ENCODE measurements at places on chromosomes 3 and 15.

DNA sequence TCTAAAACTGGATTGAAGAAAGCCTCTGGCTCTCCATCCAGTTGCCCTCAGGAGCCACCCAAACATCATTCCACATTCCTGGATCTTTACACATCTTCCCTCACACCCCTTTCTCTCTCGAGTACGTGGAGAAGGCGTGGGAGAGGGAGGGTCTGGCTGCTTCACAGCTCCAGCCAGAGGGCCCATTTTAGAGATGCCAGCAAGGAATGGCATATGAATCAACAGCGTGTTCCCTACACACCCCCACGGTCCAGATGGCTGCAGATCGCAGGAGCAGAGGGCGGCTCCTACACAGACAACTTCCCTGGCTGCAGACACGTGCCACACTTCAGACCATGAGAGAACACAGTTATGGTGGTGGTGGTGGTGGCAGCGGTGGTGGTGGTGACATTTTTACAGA is 280.1 kb downstream of the ERC2 start:
- DNase-seq, result no peak

DNA sequence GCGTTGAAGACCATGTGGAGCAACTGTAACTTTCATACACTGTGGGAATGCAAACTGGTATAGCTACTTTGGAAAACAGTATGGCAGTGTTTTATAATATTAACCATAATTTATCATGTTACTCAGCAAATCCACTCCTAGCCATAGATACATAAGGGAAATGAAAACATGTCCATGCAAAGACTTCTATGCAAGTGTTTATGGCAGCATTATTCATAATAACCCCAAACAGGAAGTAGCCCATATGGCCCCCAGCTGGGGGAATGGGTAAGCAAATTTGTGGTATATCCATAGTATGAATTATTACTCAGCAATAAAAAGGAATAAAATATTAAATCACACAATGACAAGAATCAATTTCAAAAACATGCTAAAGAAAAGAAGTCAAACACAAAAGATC is 23.0 kb upstream of the GATA2 start:
- DNase-seq, result no peak

DNA sequence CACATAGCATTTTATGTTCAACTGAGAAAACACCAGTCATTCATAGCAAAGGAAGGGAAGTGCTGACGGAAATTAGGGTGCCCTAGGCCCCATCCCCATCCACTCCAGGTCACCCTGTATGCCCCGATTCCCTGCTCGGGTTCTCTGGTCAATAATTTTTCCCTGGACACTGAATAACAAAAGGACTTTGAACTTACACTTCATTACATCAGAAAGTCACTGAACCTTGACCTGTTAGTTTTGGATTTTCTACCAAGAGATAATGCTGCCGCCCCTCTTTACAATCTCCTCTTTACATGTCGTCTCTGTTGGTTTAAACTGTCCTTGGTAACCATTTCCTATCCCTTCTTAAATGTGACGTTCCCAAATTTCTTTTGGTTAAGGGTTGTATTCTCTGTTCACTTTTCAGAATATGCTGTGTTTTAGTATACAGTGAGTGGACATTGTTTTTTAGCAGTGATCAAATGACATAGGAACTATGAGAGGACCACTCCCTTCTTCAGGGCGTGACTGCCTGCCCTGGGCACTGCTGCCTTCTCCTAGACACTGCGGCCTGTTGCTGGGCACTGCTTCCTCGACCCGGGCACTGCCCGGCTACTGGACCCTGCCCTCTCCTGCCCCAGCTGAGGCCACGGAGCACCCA is 13.6 kb upstream of the AHSG start:
- no peak for DNase-seq

DNA sequence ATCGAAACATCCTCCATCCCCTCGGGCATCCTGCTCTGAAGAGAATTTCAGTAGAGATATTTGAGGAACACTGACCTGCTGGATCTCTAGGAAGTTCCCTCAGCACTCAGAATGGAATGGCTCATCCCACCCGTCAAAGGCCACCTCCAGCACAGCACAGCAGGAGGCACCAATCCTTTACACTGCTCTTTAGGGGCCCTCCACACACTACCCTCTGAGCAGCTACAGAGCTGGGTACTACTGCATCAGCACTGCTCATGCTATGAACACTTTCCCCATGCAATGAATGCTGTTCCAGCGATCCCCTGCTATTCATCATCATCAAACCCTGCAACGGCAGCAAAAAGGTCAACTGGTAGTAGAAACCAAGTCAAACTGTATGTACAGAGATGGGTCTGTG is 40.5 kb downstream of the IGF2BP2 start:
- no peak for DNase-seq

- no peak for DNase-seq
Measured at GRCh38 chr15:41970456-41970855, 1.9 kb downstream of the EHD4 start.

- peak; percentile 76 for DNase-seq
Measured at GRCh38 chr3:45092132-45093031, 53.8 kb downstream of the CDCP1 start.

GRCh38 chr3:146387566-146387965 is 81.8 kb downstream of the PLSCR2 start:
- no peak for DNase-seq

- peak; percentile 96 for DNase-seq
Measured at GRCh38 chr3:151316267-151316991, at the start of gene GPR87. GPR87 (minus strand) TSS chr3:151316820; CDS start chr3:151300100, 16,720 bp downstream.

GRCh38 chr15:99467853-99468464 is 97.8 kb upstream of the MEF2A start:
- DNase-seq, result no peak

- no peak for DNase-seq
Measured at GRCh38 chr3:175129571-175129970, 270.4 kb downstream of the NAALADL2 start.

DNA sequence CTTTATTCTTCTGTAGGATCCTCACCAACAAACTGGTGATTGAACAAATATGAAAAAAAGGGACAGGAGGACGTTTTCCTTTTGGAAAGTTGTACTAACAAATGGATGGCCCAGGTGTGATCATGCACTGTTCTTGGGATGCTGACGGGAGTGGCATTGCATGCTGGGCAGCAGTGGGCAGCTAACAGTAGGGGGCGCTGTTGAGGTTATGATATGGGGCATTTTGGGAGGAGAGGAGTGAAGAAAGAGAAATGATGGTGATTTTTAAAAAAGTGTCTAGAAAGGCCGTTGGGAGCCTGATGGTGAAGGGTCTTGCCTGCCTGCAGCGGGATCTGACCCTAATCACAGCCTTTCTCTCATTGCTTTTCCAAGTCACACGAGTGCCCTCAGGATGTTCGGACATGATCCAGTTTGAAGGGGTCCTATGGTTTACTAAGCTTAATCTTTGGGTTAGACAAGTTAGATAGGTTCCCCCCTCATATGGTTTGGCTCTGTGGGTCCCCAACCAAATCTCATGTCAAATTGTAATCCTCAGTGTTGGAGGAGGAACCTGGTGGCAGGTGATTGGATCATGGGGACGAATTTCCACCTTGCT is 46.2 kb upstream of the PRTG start:
- no peak for DNase-seq

- no peak for DNase-seq
Measured at GRCh38 chr3:182036382-182036781, 324.7 kb downstream of the SOX2 start.

DNA sequence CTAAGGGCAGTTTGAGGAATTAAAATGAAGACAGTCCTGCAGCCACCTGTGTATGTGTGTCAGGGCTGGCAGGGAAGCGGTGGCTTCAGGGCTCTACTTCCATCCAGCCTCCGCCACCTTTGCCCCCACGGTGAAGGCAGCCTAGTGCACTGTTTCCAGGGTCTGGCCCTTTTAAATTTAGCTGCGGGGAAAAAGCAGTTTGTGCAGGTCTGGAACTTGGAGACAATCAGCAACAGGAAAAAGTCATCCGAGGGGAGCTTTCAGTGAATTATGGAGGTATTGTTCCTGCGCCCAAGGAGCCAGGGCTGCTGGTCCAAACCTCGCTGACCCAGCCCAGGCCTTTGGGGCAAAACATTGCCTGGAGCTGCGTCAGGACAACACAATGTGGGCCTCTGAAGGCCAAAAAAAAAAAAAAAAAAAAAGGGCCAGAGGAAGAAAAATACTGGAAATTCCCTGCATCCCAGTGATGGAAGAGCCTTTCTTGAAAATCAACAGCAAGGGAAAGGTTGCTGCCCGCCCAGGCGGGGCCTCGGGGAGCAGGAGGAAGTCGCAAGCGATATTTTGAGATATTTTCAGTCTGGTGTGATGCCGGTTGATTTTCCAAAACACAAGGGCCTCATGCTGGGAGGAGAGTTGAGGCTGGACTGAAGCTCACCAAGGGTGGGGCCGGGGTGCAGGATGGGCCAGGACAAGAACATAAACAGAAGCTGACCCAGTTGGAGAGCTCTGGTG is 25.5 kb upstream of the FGD5 start:
- no peak for DNase-seq

DNA sequence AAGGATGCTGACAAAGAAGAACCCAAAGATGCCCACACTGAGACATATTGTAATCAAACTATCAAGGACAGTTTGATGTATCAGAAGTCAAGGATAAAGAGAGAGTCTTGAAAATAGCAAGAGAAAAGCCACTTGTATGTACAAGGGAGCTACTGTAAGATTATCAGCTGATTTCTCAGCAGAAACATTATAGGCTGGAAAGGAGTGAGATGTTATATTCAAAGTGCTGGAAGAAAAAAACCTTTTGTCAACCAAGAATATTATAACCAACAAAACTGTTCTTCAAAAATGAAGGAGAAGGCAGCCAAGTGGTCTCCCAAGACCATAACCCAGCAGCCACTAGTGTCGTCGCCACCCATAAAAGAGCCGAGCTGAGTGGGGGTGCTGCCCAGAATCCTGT is 93.2 kb downstream of the KLF13 start:
- DNase-seq, result no peak

- DNase-seq, result no peak
Measured at GRCh38 chr3:117628823-117629291, 919.3 kb downstream of the TUSC7 start.

DNA sequence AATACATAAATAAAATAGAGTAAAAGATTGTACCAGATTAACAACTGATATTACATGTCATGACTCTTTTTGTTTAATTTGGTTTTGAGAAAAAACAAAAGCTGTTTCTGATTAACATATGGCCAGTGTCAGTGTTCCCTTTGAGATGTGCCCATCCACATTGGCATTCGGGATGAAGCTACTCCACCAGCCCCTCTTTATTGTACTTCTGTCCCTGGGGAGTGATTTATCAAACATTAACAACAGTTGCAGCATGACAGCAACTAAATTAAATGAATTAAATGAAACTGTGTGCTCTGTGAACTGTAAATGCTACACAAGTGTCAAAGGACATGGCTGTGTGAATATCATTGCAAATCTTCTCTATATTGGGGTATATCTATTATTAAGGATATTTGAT is 25.9 kb upstream of the MTMR10 start:
- DNase-seq, result no peak

DNA sequence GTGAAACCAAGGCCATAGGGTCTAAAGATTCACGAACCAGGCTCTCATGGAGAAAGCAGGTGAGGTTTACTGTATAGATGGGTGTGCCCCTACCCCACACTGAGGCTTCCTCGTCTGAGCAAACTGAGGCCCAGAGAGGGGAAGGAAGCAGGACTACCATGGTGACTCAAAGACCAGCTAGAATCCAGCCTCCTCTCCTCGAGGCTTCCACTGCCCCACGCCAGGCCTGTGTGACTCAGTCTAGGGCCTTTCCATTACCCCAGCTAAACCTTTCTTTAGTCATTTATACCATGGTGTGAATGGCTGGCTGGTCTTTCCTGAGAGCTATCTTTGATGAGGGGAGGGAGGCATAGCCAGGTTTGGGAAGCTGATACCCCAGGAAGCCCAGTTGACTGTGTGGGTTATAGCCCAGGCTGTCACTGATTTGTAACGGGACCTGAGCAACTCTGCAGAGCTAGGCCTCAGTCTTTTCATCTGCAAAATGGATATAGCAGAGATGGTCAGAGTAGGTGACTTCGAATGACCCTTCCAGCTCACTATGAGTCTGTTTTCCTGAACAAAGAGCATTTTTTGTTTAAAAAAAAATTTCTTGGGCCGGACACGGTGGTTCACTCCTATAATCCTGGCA is 3.0 kb upstream of the RHO start:
- DNase-seq, result no peak

DNA sequence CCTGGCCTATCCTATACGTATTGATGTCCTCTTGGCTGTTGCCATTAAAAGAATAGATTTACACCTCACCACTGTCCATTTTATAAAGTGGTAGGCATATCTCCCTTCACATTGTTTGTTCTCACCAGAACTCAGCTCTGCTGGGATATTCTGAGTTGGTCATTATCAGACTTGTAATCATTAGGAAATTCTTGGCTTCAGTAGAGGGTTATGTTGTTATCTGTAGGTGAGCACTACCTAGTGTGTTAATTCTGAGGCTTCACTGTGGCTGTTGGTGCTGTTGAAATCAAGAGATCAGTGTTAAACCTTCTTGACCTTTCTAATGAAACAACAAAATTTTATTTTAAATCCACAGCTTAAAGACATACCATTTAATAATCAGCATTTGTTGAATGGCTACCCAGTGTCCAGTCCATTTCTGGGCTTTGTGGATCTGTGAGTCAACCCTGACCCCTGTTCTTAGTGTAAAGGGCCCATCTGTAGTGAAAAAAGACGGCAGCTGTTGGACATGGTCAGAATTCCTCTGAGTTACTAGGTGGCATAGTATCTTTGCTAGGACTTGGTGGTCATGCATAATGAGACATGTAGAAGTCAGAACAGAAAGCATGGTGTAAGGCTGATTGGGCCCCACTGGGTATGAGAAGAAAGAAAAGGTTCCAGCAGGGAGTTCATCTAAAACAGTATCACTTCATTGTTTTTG is 32.9 kb upstream of the P4HTM start:
- DNase-seq, result no peak

GRCh38 chr3:186173224-186173815 is 64.4 kb upstream of the ETV5 start:
- DNase-seq, result no peak

DNA sequence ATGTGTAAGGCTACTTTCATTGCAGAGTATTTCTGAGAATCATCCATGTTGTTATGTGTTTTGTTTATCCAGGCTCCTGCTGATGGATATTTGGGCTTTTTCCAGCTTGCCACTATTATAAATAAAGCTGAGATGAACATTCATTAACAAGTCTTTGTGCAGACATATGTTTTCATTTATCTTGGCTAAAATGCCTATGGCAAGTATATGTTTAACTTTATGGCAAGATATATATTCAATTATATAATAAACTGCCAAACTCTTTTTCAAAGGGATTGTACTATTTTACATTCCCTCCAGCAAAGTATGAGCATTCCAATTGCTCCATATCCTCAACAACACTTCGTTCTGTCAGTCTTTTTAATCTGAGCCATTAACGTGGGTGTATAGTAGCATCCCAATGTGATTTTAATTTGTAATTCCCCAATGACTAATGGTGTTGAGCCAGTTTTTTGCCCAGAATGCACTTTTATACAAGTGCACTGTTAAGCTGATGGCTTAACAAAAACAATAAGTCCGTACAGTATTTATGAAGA is 452.4 kb downstream of the SHQ1 start:
- no peak for DNase-seq

DNA sequence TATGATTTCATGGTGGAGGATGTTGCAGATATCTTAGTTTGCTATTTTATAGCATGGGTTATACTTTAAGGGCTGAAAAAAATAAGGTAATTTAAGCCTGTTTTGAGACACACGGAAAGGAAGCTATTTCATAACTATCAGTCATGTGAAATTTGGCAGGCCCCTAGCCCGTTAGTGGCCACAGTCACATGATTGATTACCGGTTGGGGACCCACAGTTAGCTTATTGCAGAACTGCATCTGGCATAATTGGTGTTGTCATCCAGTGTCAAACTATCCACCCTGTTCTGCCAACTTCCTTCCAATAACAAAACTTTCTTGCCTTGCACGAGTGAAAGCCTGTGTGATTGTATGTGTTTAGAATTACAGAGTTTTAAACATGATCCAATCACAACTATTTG is 35.2 kb downstream of the FNDC3B start:
- DNase-seq, result no peak

Measured in epithelial cell of prostate (primary cell).